ENCODE measurements at places on chromosomes 4 and X.

DNA sequence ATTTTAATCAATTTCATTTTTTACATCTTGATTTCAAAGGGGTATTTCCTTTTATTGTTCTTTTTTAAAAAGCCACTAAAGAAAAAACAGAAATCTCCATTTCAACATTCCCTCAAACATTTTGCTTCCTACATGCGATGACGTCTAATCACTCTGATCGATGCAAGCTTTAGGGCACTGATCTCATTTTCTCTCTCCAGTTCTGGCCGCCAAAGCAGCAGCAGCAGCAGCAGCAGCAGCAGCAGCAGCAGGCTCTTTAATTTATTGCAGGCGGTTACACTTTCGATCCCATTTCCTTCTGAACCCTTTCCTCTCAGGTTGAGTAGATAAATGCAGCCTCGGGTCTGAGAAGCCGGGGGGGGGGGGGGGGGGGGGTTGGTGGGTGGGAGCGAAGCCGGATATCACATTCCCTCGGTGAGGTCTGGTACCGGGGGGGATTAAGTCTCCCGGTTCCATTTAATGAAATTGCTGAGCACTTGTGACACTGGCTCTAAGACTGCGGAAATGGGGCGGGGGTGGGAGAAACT lies 3.4 kb upstream of the PCDH7 start:
- DNase-seq = no peak

DNA sequence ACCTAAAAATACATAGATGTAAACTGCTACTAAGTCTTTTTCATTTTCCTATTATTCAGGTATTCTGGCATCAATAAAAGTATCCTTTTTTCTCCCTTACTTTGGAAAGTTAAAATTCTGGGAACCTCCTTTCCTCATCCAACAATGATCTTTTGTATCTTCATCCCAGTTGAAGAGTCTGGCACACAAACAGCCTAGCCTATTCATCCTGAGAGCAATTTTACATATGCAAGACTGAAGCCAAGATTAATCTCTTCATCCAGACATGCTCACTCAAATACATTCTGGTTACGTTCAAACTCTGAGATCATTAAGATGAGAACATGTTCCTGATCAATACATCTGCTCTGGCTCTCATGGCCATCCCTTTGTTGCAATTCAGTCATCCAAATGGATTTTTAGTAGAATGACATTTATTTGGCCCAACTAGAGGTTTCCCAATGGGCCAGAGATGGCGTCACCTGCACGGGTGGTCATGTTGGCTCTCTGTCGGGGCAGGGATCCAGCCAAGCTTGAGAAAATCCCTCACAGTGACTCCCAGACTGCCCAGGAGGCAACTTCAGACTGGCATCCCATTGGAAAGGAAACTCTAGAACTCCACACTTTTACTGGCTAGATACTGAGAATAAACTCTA lies 135.3 kb upstream of the VCX2 start:
- no peak for DNase-seq

GRCh38 chrX:12997906-12998687 lies 23.2 kb downstream of the TMSB4X start:
- no peak for DNase-seq

DNA sequence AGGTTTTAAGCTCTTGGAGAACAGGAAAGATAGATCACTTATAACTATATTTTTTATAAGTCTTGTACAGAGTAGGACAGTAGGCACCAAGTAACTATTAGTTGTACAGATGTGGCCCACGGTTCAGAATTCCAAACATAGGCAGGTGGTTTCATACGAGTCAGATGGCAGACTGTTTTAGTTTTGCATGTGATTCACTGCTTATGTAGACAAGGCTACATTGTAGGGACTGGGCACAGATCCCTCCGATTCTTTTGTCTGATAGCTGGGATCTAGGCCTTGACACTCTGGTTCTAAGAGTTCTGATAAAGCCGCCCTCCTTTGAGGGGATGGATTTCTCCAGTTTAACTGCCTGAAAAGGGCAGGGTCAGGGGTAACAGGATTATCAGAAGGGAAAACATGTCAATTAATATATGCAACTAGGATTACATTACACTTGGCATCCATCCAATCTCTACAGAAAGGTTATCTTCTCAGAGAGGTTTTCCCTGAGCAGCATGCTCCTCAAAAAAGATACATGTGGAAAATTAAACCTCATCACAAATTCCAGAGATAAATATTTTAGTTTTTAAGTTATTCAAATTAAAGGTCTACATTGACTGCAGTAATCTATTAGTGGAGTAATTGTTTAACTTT lies 87.8 kb downstream of the SPRY1 start:
- no peak for DNase-seq

- DNase-seq = no peak
Observed at GRCh38 chrX:118373538-118373937, 27.6 kb downstream of the WDR44 start.

DNA sequence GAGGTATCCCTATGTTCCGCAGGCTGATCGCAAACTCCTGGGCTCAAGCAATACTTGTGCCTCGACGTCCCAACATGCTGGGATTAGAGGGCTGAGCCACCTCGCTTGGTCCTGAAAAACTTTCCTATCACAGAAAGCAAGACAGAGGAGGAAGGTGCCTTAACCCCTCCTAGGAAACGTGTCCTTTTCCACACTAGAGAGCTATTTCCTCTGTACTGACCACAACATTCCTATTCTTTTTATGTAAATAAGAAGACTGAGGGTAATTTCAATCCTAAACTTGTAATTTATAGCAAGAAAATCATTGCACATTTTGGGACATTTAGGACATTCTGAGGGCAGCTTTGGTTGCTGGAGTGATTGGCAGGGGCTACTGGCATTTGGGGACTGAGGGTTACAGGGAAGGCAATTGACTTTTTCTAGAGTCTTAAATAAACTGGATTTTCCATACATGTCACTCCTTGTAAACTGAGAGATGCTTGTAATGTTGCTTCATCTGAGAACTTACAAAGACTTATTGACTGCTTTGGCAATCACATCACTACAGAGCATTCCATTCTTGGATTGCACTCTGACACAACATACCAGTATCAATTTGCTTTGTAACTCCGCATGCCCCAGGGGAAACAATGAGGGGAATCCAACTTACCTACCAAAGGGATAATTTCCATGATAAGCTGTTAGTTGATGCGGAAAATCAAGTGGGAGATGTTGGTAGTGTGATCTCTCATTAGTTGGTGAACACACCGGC lies 15.6 kb downstream of the XAGE3 start:
- no peak for DNase-seq

GRCh38 chrX:39582091-39582490 lies 515.7 kb downstream of the BCOR start:
- DNase-seq = no peak

DNA sequence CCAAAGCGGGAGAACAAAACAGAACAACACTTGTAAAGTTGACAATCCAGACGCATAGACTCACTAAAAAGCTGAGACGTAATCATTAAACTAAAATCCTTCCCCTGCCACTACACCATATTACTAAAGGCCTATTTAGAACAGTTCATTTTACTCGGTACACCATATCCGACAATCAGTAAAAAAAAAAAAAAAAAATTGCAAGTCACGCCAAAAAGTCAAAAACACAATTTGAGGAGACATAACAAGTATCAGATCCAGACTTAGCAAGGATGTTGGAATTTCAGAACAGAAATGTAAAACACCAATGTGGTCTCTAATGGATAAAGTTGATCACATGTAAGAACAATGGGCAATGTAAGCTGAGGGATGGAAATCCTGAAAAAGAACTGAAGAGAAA lies 1899.4 kb downstream of the STIM2 start:
- DNase-seq = no peak

- no peak for DNase-seq
Observed at GRCh38 chr4:123380728-123381716, 15.6 kb upstream of the SPRY1 start.

DNA sequence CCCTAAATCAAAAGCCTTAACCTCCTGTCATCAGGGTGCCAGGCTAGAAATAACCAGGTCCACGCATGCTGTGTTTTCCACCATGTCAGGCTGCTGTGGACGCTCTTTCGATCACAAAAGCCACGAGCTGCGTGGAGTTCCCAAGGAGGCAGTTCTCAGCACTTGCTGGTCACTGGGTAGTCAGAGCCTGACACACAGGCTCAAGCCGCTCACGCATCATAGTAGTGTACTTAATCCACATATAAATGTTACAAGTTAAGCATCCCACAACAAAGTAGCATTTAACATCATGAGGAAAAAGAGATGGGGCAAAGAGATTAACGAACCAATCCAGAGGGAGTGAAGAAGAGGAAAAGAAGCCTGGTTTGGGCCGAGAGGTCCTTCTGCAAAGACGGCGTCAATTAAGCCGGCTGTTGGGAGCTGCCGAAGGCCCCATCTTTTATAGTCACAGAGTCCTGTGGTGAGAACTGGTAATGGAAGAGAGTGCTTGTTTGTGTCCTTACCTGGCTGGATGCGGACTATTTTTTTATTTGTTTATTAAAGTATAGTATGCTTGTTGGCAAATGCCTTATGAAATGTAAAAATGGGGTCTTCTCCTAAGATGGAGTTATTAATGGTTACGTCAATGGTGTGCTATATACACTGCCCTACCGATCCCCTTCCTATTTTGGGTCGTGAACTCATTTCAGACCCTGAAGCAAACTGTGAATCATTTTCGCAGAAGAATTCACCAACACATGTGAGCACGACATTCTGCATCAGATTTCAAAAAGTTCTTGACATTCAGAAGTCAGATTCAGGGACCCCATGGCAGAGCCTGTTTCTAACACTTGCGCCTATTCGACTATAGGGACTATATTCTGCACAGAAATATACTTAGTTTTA lies 675 bp downstream of the PRIMPOL start:
- no peak for DNase-seq

DNA sequence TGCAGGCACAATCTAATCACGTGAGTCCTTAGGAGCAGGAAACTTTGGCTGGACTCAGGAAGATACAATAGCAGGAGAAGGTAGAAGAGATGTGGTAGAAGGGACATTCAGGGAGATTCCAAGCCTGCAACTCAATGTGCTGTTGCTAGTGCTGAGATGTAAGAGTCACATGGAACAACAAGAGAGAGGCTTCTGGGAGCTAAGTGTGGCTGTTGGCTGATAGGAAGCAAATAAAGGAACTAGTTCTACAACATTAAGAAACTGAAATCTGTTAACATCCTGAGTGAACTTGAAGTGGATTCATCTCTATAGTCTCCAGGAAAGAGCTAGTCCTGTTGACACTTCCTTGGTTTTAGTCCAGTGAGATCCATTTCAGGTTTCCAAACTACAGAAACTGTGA lies 1207.4 kb downstream of the ADGRL3 start:
- no peak for DNase-seq

GRCh38 chr4:16524911-16525554 lies 298.8 kb upstream of the TAPT1 start:
- DNase-seq = no peak

DNA sequence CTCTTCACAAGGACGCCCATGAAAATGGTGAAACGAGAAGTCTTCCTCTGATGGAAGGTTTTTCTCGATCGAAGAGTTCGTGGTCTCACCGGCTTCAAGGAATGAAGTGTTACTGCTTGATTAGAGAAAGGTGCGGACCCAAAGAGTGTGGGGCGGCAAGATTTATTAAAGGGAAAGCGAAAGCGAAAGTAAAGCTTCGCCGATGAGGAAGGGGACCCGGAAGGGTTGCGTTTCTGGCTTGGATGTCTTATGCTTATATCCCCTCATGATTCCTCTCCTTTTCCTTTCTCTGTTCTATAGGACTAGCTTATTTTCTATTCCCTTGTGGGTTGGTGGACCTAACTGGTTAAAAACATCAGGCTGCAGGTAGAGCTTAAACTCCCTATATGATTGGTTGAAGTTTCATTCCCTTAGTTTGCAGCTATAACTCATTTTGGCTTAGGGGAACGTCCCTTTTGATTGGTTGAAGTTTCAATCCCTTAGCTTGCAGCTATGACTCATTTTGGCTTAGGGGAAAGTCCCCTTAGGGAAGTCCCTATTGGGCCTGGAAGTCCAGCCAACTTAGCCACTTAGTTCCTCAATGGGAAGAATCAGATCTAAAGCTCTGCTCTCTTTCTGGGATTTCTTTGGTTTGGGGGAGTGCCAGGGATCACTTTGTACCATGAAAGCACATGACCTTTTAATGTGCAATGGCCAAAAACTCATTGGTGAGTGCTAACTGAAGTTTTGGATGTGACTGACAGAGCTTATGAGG lies 1025.0 kb upstream of the PCDH10 start:
- DNase-seq = no peak

GRCh38 chr4:19239565-19239964 lies 1012.1 kb upstream of the SLIT2 start:
- no peak for DNase-seq

- DNase-seq = no peak
Observed at GRCh38 chr4:169986369-169986768, 39.8 kb downstream of the MFAP3L start.

DNA sequence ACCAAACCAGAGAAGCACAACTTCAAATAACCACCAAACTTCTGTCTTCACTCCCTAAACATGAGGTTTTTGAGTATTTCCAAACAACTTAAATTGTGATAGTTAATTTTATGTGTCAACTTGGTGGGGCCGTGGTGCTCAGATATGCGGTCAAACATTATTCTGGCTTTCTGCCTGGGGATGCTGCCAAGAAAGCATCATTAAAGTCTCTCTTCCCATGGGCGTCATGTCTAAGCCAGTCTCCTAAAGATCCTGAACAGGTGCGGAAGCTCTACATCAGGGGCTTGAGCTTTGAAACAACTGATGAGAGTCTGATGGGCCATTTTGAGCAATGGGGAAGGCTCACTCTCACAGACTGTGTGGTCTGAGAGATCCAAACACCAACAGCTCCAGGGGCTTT lies 24.1 kb upstream of the SOD3 start:
- DNase-seq = no peak

- no peak for DNase-seq
Observed at GRCh38 chr4:142952821-142953580, 106.9 kb upstream of the INPP4B start.

DNA sequence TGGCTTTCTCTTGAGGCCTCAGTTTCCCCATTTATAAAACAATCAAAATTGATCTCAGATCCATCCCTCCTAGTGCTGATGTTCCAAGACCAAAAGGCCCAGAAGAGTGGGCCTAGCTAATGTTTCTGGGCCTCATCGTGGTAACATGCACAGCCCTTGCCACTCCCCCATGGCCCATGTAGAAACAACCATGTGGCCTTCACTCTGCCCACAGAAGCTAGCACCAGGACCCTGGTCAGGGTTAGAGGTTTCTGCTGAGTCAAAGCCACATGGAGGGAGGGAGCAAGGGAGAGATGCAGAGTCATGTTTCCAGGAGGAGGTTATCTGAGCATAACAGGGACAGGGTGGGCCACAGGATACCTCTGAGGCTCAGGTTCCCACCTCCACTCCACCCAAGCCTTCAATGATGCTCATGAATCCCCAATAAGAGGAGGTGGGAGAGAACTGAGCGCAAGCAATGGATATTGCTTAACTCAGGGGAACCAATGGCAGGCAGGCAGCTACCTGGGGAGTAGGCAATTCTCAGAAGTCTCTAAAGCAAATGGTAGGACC lies 16.9 kb downstream of the OTUD5 start:
- no peak for DNase-seq

- no peak for DNase-seq
Observed at GRCh38 chr4:73948990-73949706, 32.7 kb downstream of the PF4 start.

DNA sequence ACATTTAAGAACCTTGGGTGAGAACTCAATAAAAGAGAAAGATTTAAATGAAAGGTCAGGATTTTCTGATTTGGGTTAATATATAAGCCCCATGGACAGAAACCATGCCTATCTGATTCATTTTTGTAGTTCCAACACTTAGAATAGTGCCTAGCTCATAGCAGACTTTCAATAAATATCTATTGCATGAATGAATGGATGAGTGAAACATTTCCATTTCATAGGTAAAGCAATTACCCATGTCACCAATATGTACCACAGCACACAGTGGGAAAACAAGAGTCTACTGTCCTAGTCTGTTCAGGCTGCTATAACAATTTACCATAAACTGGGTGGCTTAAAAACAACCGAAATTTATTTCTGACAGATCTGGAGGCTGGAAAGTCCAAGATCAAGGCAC lies 63.9 kb upstream of the PTPN13 start:
- no peak for DNase-seq

All from CMK (cell line).